Activated CD4-positive, CD25-positive, alpha-beta regulatory T cell treated with anti-CD3 and anti-CD28 coated beads, Interleukin-2, amount 50 U/mL, for 24 hours (primary cell): ENCODE measurements at places on chromosomes 7 and 10.

GRCh38 chr10:18109341-18109870 is 30.8 kb upstream of the CACNB2 start:
- ATAC-seq = no peak

DNA sequence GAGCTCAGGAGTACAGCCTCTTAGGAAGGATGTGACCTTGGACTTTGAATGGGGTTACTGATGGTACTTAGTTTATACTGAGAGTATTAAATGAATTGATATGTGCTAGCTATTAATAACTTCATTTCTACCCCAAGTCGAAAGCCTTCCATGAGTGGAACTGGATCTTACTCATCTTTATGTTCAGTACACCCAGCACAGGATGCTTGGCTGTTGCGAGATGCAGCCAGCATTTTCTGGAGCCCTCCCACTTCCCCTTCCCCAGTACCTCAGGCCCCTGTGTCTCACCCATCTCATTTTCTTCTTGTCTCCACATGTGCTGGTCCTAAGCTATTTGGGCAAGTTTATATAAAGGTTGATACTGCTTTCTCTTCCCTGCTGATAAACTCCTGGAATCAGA is 7.2 kb downstream of the UPP1 start:
- ATAC-seq = peak; percentile 36

DNA sequence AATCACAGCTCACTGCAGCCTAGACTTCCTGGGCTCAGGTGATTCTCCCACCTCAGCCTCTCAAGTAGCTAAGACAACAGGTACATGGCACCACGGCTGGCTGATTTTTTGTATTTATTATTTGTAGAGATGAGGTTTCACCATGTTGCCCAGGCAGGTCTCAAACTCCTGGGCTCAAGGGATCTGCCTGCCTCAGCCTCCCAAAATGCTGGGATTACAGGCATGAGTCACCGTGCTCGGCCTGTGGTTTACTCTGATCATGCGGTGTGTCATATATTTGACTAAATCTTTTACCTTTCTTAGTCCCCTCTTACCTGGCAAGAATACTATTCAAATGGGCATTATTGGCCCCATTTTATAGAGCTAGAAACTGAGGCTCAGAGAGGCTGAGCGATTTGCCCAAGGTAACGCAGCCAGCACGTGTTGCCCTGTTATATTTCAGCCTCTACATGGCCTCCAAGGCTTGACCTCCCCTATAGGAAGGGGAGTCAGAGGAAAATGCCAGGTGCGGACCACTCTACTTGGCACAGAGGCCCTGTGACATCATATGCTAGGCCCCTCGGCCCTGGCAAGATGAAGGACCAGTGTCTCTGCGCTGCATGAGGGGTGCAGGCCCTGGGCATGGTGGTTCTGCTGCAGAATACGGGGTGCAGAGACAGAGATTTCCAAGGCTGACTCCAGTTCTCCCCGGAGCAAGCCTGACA is 8.2 kb downstream of the ZCCHC24 start:
- no peak for ATAC-seq

- no peak for ATAC-seq
These were observed 217.1 kb downstream of the PRPF18 start for GRCh38 chr10:13803566-13804554.

DNA sequence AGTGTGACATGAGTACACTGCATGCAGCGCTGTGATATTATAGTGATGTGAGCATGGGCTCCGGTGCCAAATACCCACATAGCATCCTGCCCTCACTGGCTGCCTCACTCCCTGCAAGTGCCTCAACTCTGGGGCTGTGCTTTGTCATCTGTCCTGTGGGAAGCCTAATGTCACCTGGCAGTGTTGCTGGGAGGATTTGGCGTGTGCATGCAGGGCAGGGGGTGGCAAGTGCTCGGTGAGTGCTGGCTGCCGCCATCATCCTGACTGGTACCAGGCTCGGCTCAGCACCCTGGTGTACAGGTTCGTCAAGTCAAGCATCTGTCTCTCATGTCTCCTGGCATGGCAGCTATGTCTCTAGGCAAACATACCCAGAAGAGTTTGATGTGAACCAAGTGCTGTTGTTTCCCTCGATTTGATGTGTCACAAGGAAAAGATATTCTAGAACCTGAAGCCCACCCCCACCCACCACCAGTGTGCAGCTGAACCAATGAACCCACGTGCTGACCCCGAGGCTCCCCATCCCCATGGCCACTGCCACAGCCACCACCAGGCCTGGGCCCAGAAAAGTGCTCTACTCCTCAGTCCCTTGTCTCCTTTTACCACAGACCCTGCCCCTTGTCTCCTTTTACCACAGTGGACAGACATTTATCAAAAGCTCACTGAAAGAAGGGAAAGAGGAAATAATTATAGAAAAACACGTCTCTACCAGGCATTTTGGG is 135.8 kb downstream of the MAPK8 start:
- no peak for ATAC-seq
